Sciatic nerve (tissue), 2 donors: ENCODE measurements at places on chromosomes 3 and 15. TPM values are rescaled to one million over a fixed set of nuclear protein-coding genes. Genes with fewer than 3 reads are reported as not detected.

DNA sequence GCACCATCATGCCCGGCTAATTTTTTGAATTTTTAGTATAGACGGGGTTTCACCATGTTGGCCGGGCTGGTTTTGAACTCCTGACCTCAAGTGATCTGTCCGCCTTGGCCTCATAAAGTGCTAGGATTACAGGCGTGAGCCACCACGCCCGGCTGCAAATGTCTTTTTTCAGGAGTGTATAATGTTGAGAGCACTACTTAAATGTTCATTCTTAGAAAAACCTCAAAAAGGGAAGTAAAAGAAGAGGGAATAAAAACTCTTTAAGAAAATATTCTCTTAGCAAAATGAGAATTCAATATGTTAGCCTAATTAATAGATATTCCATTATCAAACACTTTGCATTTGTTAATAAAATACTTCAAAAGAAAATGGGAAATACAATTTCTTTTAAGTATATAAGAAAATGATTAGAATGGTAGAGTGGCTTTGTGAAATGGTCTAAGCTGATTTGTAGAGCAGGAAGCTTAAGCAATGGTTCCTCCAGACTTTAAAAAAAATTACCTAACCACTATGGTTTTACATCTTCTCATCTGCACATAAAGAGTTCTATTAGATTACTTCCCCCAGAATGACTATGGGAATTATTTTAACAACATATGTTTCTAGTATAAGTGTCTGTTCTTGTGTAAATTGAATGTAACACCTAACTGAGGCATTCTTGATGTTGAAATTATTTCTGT is 226.7 kb upstream of the ALCAM start:
- no peak for DNase-seq

The LRRK1 gene
- 24.9 TPM for total RNA-seq

DNA sequence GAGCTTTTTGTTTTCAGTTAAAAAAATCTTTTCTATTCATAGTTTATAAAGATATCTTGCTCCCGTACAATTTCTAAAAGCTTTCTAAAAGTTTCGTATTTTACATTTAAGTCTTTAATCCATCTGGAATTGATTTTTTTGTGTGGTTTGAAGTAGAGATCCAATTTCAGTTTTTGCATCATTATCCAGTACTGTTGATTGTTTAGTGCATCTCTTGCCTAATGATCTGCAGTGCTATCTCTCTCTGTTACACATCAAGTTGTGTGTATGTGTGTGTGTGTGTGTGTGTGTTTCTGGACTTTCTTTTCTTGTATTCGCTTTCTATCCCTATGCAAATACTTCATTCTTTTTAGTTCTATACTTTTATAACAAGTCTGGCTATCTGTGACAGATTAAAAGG is 605.8 kb upstream of the DPPA4 start:
- no peak for DNase-seq

DNA sequence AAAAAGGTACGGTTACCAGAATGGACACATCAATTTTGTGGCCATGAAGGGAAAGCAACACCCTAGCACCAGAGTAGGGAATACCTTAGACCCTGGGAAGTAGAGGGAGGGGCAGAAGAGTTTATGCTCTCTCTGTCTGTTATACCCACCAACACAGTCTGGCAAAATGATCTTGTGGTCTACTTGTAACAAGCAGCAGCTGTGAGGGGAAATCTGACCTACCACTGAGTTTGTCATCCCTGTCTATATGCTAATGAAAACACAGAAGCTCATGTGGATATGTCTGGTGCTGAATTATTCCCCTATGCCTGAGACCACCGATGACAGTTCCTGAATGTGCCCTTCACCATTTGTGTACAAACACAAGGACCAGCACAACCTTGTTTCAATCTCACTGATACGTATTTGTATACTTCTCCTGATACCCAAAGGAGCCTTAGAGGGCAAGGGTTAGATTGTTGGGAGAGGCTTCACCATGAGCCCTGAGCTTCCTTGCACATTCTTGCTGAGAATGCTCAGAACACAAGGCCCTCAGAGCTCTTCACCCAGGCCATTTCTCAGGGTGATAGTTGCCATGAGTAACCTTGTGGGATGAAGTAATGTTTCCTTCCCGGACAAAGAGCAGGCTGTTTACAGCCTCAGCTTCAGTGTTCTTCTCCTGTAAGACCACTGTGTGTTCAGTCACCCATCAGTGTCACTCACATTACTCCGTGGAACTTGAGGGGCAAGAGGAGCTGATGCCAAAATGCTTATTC is 24.7 kb upstream of the ZNF639 start:
- DNase-seq: no peak

GRCh38 chr3:32712506-32713055 is 27.6 kb downstream of the CNOT10 start:
- no peak for DNase-seq

The ILDR1 gene
- not detected for total RNA-seq

DNA sequence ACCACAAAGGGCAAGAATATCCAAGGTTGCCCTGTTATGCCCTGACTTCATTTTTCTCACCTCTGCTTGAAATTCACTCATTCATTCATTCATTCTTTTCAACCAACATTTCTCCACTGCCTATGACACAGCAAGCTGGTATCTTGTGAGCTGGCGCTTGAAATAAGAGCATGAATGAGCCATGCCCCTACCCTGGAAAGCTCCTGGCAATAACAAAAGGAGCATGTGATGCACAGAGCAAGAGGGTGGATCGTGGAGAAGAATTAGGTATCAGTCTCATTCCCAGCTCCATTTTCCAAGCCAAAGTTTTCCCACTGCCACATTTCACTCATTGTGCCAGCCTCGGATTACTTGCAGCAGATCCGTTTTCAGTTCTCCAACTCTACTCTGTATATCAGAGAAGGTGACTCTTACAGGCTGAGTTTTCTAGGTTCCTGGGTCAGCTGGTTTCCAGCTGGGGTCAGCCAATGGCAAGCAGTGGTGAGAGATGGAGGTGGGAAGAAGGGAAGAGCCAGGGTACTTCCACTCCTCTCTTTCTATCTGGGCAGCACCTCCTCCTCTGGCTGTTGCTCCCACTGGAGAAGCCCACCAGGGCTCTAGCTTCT is 144.8 kb downstream of the SUCLG2 start:
- DNase-seq: no peak

The PRRT3 gene
- total RNA-seq: 1.5 TPM

DNA sequence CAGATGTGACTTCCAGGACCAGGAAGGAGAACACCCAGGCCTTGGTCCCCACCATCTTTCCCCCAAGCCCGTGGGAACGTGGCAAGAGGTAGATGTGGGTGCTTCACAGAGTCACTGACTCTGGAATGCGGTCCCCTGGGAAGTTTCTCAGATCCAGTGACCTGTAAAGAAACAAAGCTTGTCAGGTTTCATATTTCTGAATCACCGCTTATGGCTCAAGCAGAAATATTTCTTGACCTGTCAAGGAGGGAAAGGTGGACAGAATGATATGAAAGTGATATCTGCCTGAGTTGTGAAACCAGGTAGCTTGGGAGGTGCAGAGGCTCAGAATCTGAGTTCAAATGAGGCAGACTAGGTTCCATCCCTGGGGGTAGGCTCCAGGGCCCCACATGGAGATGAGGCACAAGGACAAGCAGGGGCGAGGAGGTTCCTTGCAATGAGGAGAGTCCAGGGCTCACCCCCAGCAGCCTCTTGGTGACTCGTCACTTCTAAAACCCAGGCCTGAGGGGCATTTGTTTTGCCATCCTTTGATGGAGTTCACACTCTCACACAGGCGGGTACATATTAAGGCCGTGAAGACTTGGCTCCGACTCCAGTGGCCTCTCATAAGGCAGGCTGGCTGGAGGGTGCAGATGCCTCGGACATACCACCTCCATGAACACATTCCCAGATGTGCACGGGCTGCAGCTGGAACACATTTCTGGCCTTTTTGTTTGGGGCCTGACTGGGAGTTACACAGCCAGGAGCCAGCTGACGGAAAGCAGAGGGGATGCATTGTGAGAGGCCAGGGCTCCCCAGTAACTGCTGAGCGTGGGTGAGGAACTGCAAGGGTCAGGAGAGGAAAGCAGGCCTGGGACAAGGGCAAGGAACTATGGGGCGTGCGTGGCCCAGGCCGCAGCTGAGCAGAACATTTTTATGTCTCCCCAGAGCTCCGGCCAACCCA is 1.3 kb downstream of the CILP start:
- DNase-seq: no peak

DNA sequence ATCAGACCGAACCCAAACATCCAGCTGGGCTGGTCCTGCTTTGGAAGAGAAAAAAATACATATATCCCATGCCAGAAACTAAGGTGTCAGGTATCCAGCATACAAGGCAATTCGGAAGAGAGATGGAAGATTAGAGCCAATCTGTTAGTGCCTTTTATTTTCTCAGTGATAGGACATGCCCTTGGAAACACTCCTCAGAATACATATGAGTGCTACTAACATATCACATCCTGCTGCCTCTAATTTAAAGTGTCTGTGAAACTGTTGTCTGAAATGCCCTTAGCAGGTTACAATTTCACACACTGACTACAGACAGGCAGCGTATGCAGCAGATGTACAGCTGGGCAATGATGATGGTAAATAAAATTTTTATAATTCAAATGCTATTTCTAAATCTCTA is 78.9 kb downstream of the RBPMS2 start:
- DNase-seq: no peak

- no peak for DNase-seq
Measured at GRCh38 chr3:156902916-156903315, 76.8 kb downstream of the LEKR1 start.

DNA sequence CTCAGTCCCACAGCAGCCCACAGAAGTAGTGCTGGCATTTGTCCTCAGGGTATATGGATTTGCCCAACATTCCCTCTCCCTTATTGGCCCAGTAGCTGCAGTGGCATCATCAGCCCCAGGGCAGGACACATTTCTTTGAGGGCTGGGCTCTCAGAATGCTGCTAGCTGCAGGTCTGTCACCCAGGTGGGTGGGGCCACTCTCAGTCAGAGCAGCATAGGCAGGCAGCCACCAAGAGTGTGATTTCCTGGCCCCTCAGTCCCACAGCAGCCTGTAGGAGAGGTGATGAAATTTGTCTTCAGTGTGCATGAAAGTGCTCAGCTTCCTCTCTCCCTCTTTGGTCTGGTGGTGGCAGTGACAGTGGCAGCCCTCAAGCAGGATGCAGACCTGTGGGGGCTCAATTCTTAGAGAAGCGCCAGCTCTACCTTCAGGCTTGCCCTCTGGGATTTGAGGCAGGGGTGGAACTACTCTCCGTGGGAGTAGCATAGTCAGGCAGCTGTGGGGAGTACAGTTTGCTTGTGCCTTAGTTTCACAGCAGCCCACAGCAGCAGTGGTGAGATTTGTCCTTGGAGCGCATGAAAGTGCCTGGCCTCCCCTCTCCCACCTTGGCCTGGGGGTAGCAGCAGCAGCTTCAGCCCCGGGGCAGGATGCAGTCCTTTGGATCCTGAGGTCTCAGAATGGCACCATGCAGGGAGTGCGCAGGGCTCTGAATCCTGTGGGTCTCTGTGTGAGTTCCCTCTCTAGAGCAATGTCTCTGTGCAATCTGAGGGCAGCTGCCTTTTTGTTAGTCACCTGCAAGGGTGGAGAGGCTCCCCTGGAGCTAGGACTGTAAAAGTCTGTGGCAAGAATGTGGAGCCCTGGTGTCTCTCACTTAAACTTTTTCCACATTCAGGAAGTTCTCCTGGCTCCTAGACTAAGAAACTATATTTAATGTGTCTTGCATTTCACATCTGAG is 1229.1 kb downstream of the ROBO2 start:
- no peak for DNase-seq

- no peak for DNase-seq
Measured at GRCh38 chr3:109072194-109072593, 45.7 kb downstream of the MORC1 start.

GRCh38 chr3:120928991-120929390 is 21.0 kb downstream of the STXBP5L start:
- no peak for DNase-seq

- no peak for DNase-seq
Measured at GRCh38 chr15:48833526-48834239, 22.8 kb upstream of the CEP152 start.

The CSPG4 gene
- total RNA-seq: 57.5 TPM

DNA sequence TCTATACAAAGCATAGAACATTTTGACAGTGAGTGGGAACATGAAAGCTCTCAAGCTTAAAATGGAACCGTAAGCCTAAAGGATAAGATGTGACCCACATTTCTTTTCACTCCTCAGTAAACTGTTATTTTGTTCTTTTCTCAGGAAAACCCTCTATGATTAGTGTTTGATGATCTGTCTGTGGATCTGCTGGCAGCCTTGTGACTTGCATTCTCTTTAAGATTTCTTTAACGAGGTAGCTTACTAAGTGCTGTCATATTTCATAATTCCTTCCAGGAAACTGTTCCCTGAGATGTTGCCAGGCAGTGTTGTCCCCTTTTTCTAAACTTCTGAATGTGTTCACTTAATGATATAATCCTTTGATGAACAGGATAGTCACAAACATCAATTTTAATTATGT is 167.6 kb downstream of the PYDC2 start:
- DNase-seq: no peak

The CTDSPL2 gene
- 49.5 TPM for total RNA-seq

DNA sequence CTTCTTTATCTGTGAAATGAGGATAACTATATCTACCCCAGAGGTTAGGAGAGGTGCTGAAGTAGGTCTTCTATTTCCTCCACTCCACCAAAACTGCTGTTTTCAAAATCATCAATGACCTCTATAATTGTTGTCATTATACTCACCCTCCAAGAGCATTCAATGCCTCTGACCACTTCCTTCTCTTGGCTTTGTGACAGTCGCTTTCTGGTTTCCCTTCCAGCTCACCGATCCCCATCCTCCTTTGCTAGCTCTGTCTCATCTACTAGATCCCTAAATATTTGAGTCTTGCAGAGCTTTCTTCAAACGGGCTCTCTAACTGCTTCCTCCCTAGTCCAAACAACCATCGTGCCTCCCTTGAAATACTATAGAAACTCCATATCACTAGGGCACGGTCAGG is 153.5 kb downstream of the RPLP1 start:
- DNase-seq: no peak

GRCh38 chr15:95016511-95017229 is 785.3 kb downstream of the MCTP2 start:
- DNase-seq: no peak

DNA sequence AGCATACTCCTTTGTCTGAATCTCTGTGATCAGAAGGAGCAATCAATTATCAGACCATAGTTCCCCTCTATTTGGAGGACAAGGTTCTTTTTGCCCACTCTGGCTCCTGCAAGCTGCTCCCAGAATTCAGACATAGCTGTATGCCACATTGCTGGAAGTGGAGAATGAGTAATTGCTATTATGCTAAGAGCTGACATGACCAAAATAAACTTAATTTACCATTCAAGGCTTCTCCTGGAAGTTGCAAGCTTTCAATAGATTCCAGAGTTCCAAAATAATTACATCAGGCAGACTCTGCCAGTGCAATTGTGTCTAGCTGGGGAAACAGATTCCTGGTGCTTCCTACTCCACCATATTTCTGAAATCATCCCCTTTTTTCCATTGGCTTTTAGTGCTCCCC is 7.6 kb upstream of the DRD3 start:
- DNase-seq: no peak
